ENCODE measurements at places on chromosomes 2 and 18.

- DNase-seq = no peak
Measured at GRCh38 chr18:48968412-48969215, 17.8 kb upstream of the SMAD7 start.

DNA sequence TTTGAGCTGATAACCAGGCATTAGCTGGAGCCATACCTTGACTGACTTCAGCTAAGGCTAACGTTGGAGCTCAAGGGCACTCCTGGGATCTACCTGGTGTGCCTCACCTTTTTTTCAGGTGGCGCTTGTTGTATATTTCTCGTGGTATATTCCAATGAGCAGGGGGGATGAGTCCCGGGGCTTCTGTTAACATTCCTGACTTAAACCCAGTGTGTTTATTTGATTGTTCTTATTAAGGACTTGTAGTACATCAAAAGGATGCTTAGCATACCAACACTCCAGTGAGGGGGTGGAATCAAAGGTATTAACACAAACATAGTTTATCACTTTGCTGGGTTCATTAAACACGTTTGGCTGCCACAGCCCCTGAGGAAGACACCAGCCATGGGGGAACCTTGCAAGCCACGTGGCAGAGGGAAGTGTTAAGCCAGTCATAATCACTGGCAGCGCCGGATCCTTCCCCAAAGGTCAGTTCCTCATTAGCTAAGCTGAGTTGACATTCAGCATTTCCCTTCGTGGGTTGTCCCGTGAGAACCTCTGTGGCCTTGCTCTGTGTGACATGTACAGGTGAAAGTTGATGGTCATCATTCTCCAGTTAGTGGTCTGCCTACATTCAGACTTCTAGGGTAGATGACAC is 119.5 kb upstream of the MCFD2 start:
- no peak for DNase-seq

- DNase-seq = no peak
Measured at GRCh38 chr2:40093021-40093675, 314.1 kb upstream of the THUMPD2 start.

- no peak for DNase-seq
Measured at GRCh38 chr18:75107931-75108276, 101.0 kb downstream of the PTGR3 start.

DNA sequence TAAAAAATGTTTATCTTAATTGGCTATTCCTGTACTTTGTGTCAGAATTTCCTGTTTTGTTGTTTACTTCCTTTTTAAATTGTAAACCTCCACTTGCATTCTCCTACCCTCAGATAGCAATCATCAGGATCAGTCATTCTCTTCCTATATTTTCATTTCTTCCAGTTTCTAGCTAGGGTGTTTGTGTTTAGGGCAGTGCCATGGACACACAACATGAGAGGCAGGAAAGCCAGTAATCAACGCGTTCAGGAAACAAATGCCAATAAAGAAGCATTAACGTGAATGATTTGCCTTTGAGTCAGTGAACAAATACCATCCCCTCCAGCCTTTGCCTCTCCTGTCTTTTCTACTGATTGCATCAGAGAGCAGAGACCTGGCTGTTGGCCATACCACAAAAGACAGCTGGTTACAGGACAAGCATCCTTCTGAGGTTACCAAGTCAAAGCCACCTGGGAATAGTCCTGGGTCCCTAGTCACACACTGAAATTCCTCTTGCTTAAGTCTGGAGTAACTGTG is 56.7 kb upstream of the FHL2 start:
- no peak for DNase-seq

Measured in activated CD4-positive, alpha-beta T cell treated with anti-CD3 and anti-CD28 coated beads, Interleukin-2, amount 10 ng/mL, durations not matched to agents 24 days and 14 days (primary cell).